Stimulated activated CD8-positive, alpha-beta memory T cell treated with anti-CD3 and anti-CD28 coated beads, Interleukin-4, amount 100 ng/mL, for 1 hour (primary cell): ENCODE measurements at places on chromosomes 4 and X.

- DNase-seq, result no peak
Observed at GRCh38 chrX:122582975-122583305, 601.1 kb upstream of the GRIA3 start.

- DNase-seq, result no peak
Observed at GRCh38 chrX:119223783-119224182, 12.3 kb upstream of the PGRMC1 start.

DNA sequence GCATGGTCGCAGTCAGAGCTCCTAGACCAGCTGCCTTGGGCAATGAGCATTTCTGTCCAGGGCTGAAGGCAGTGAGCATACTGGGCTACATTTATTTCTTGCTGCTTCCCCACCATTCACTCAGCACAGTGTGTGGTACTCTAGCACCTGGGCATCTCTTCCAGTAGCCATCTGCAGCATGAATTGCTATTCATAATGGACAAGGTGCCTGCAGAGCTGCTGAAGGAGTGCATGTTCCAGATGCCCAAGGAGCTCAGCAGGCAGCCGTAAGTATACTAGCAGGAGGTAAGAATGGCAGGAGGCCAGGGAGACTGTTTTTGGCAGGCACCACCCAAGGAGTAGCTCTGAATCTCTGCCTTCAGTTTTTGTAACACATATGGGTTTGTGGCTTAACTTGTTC lies 110.4 kb upstream of the RXFP1 start:
- no peak for DNase-seq

- no peak for DNase-seq
Observed at GRCh38 chrX:110086162-110086915, 83.4 kb downstream of the TMEM164 start.

DNA sequence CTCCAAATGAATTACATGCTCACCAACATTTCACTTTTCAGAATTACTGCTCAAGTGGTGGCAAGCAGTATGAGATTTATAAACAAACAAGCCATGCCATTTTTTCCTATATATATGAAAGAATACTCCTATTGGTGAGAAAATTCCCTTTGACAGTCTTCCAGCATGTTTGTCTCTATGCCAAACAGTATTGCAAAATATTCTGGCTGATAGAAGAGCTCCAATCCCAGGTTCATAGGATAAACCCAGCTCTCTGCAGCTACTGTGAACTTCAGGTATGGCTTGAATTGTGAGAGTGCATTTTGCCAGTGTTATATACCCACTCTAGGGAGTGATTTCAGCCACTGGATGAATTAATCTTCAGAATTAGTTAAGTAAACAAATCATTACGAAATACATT lies 108.8 kb downstream of the MAGEC2 start:
- DNase-seq, result no peak

DNA sequence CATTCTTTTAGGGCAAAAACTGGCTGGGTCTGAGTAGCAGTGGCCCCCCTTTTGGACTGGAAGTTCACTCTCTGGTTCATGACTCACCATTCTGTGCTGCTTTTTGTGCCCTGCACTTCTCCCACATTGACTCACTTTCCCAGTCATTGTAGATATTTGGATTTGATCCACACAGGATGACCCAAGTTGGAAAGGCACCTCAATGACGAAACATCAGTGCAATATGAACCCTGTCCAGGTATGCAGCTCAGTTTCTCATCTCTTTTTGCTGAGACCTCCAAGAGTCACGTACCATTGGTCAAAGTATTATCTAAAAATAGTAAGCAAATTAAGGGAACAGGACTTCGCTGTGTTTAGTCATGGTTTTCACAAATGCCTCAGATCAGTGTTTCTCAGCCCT lies 92.7 kb downstream of the CBLL2 start:
- no peak for DNase-seq

DNA sequence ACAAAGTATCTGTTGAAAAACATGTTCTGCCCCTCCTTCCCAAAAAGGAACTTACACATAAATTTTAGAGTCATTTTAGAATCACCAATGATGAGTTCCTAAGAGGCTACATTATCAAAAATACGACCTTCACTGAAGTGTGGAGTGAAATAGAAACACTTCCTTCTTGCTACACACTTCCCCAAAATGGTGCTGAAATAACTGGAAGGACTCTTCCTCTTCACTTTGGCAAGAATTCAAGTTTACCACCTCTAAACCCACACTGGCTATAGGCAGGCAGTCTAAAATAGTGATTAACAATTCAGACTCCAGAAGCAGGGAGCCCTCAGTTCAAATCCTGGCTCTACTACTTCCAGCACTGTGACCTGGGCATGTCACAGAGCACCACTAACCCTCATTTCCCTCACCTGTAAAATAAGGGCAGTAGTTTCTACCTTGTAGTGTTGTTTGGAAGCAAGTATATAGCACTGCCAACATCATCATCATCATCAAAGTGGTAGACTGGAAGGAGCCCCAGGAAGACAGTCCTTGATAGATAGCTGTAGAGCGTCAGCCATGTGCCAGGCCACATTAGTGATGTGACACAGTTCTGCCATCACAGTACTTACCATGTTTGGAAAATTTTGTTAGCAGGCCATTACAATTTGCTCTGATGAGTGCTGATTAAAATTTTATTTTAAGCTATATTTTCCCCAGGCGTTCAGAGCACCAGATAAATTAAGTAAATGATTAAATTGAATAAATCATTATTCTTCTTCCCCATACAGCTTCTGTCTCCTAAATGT lies 103.3 kb downstream of the PARM1 start:
- no peak for DNase-seq

- no peak for DNase-seq
Observed at GRCh38 chr4:139734201-139734874, 68.7 kb downstream of the MGST2 start.

DNA sequence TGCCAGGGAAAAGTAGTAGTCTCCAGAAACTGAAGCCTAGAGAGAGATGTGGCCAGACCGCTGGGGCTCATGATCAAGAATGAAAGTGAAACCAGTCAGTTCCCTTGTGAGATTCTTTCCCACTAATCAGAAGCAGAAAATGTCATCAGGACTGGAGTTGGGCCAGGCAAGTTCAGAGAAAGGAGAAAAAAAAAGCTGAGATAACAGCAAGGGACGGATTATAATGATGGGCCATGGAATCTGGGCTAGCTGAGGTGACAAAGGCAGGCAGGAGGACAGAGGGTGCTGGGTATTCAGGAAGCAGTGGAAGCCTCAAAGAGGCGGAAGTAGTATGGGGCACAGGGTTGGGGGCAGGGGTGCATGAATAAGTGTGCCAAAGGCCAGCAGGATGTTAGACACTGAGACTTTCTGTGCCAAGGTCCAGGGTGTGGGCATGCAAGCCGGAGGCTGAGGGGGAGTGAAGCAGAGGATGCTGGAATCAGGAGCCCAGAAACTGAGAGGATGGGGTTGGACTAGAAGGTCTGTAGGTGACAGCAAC lies 2.5 kb downstream of the CXorf38 start:
- peak; percentile 9 for DNase-seq

GRCh38 chrX:17443556-17443955 lies 68.6 kb downstream of the NHS start:
- no peak for DNase-seq

DNA sequence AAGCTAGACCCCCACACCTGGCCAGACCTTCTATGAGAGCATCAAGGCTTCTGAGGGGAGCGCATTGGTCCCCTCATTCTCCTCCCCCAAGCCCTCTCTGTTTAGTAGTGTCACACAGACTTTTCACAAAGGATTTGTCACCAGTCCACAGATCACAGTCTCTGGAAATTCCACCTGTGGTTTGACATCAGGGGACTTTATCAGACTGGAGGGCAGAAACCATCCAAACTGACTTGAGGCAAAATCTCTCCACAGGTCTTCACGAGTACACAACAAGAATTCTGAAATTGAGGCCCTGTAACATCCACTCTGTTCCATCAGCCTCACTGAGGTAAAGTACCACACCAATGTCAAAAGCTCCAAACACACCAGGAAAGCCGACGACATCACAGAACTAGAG lies 112.5 kb downstream of the SH3KBP1 start:
- no peak for DNase-seq

GRCh38 chr4:99540277-99540939 lies 23.4 kb downstream of the TRMT10A start:
- no peak for DNase-seq

GRCh38 chr4:1192493-1193205 lies 20.3 kb upstream of the SPON2 start:
- DNase-seq, result no peak

- no peak for DNase-seq
Observed at GRCh38 chrX:44035571-44035970, 62.4 kb upstream of the NDP start.

GRCh38 chr4:89939546-89939945 lies 44.9 kb downstream of the MMRN1 start:
- DNase-seq, result no peak

DNA sequence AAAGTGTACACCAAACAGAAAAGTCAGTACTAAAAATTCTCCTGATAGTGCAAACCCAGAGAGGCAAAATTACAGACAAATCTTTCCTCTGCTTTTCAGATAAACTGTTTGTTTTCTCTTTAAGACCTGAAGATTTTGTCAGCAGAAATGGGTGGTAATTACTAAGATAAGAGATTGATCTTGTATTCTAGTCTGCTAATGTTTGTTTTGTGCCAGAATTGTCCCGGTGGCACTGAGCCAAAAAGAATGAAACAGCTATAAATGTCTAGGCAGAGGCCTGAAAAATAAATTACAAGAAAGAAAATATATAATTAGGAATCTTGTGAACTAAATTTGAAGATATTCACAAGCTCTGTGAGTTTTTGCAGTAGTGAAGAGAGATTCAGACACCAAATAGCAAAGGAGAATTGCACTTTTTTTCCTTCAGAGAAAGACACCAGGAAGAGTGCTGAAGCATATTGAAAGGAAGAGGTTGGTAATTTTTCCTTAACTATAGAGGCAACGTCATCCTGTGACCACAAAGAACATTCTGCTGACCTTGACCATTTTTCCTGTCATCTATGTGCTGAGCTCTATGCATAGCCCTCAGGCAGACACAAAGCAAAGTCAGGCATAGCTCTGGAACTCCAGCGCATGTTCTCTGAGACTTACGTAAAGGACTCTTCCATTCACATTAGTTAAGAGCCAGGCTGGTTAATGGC lies 314.5 kb upstream of the RASGEF1B start:
- no peak for DNase-seq

DNA sequence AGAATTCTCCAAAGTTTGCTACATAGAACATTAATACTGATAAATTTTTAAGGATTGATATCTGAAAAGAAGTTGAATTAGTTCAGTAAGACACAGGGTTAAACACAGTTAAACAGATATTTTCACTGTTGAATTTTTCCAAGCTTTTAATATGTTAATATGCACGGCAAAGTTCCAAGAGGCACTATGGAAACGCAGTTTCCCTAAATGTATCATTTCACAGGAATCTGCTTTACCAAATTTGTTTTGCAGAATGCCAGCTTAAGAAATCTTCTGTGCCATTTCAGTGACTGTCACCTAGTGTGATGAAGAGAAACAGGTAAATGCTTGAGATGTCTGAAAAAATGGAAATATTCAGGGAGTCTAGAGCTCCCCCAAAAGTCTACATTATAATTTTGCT lies 395.9 kb upstream of the GRIA3 start:
- DNase-seq, result no peak

- DNase-seq, result no peak
Observed at GRCh38 chr4:111923786-111924185, 221.5 kb upstream of the FAM241A start.

- DNase-seq, result no peak
Observed at GRCh38 chr4:14059006-14059405, 431.5 kb upstream of the BOD1L1 start.

DNA sequence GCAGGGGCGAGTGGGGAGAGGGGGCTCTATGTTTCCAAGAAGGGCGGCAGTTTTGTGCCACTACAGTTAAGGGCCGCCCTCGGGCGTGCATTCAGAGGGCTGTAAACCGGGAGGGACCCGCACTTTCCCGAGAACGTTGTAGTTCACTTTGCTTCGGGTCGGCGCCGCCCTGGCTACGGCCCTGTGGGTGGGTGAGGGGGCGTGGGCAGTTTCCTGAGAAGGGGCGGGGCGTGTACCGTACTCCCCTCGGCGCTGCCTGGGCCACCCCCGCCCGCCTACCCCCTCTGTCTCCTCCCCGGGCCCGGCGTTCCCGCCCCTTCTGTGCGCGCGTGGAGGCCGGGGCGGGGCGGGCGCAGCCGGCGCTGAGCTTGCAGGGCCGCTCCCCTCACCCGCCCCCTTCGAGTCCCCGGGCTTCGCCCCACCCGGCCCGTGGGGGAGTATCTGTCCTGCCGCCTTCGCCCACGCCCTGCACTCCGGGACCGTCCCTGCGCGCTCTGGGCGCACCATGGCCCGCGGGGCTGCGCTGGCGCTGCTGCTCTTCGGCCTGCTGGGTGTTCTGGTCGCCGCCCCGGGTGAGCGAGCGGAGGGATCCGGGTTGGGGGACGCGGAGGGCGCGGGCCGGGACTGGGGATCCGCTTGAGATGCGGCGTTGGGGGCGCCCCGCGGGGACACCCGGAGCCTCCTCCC lies at the start of gene CD99:
CD99 (plus strand) TSS at position 440 of the 687 bp plus-strand sequence; CDS start at position 506, 66 bp downstream.
- DNase-seq, result peak; percentile 83

DNA sequence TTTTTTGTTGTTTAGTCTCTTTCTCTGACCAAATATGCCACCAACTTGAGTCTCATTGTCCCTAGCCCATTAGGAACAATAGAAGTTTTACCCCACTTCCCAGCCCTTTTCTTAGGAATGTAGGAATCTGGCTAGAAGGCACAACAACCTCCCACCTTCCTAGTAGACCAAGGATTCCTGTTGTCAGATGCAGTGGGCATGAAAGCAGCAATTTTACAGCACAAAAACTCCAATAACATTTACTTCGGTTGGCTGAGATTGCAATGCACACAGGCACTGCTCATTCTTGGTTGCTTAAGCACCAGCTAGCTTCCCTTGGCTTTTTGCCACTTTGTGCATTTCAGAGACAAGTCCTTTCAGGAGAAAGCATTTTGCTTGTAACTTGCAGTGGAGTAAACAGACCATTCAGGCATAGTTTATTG lies 312.8 kb downstream of the TENM3 start:
- DNase-seq, result no peak

DNA sequence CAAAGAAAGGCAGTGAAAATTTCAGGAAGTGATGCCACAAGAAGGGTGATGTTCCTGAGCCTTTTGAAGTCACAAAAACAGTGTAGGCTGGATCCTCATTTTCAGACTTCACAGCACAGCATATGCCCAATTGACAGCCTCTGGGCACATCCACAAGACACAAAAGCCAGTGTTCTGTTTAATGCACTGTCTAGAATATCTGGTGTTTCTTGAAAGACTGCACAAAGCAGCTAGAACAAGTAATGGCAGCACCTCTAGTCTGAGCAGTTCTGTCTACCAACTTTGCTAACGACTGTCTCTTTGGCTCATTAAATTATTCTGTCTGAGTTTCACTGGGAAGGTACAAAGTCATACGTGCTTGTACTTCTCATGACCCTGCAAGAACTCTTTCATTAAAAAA lies 417.1 kb upstream of the GALNT7 start:
- no peak for DNase-seq

GRCh38 chr4:110163327-110164069 lies 34.9 kb downstream of the ELOVL6 start:
- no peak for DNase-seq

DNA sequence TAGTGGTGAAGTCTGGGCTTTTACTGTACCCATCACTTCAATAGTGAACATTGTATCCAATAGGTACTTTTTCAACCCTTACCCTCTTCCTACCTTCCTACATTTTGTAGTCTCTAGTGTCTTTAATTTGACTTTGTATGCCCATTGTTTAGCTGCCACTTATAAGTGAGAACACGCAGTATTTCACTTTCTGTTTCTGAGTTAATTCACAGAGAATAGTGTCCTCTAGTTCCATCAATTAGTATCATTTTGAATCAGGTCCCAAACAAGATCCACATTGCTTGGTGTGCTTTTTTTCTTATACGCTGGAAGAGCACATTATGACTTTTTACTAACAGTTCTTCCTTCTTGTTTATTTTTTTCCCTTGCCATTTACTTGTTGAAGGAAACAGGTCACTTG lies 176.0 kb upstream of the WDFY3 start:
- DNase-seq, result no peak
